Uterine smooth muscle cell (primary cell): ENCODE measurements at places on chromosomes 7 and 10. TPM values are rescaled to one million over a fixed set of nuclear protein-coding genes. Genes with fewer than 3 reads are reported as not detected.

The GUSB gene
- 29.0 and 29.1 TPM in 2 replicates for total RNA-seq

The DNAJC12 gene
- total RNA-seq, result 2.4 and 2.8 TPM in 2 replicates

The ZNF425 gene
- 1.9 and 5.0 TPM in 2 replicates for total RNA-seq

The HOXA11 gene
- 12.4 and 17.5 TPM in 2 replicates for total RNA-seq

The CALCR gene
- not detected in 2 replicates for total RNA-seq

The ANLN gene
- 46.6 and 194 TPM in 2 replicates for total RNA-seq

The HOXA2 gene
- total RNA-seq, result under 0.01 TPM in 1 of 2 replicates, not detected in the other

The EMX2 gene
- total RNA-seq, result 2.2 and 3.6 TPM in 2 replicates

The GDI2 gene
- 464 and 560 TPM in 2 replicates for total RNA-seq

The STN1 gene
- 23.0 and 41.2 TPM in 2 replicates for total RNA-seq
